Activated CD8-positive, alpha-beta memory T cell treated with anti-CD3 and anti-CD28 coated beads, Interleukin-2, amount 50 U/mL, for 48 hours (primary cell): ENCODE measurements at places on chromosomes 12 and 14.

DNA sequence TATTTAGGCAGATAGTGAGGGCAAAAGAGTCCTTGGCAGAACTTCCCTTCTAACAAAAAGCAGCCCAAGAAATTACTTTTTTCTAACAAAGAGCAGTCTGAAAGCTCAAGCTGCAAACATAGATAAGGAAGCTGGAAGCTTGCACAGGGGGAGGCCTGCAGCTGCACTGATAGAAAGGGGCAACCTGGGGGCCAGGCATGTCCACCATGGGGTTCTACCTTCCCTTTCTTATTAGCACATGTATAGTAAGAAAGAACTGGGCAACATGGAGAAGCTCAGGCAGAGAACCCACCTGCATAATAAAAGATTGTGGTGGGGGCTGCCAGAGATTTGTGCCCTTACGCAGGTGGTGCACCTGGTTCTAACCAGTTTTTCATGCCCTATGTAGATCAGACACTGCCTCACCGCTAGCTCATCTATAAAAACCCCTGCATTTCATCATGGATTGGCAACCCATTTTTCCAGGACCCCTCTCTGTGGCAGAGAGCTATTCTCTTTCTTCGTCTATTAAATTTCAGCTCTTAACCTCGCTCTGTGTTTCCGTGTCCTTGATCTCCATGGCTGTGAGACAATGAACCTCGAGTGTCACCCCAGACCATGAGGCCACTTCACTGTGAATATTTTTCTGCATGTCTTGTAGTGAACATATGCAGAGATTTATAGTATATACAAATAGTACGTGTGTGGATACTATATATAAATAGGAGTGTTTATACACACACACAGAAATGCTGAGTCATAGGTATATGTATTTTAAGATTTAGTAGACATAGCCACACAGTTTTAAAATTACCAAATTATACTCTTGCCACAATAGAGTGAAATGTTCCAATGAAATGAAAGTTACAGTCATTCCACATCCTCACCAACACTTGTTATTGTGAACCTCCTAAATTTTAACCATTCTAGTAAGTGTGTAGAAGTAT is 53.0 kb downstream of the PEX5 start:
- DNase-seq = no peak

DNA sequence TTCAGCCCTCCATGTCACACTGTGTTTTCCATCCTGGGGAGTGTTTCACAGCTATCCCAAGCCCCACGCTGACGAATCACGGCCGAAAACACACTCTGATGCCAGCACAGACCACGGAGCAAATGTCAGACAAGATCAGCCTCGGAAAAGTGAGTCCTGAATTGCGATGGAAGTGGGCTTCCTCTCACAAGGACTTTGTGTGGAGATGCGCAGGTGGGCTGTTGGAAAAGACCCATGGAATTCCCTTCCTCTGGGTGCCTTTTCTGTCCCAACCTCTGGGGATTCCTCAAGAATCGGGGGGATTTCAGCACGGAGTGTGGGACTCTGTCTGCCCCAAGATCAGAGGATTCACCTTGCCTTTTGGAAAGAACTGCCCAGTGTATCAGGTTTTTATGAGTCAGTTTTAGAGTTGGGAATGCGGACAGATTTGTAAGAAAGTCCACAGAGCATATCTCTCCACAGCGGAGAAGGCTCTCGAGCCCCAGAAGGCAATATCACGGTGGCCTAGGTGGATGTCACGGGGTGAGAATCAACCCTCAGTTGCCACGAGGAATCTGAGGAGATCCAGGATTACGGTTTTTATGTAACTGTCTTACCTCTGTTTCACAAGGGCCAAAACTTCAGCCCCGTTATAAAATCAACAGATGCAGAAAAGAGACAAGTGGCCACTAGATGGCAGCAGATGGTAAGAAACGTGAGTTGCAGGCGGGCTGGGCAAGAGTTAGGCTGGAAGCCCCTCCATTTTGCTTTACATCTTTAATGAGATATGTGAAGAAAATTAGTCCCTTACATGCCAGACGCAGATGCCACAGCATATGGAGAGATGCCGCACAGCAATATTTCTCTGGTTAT is 201.9 kb downstream of the DAD1 start:
- DNase-seq = no peak

DNA sequence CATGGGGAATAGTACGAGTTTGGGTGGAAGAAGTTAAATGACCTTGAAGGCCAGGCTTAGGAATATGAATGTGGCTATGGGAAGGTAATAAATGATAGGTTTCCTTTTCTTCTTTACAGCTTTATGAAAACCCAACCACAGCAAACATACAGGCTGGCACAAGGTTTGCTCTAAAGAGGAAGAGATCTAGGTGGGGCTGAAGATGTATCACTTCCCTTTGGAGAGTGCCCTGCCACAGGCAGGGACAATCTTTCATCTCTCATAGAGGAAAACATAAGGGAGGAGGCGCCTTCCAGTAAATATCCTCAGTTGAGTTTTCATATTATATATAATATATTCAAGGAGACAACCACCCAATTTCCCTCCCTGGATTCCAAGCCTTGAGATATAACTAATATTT is 72.9 kb upstream of the FRMD6 start:
- no peak for DNase-seq

DNA sequence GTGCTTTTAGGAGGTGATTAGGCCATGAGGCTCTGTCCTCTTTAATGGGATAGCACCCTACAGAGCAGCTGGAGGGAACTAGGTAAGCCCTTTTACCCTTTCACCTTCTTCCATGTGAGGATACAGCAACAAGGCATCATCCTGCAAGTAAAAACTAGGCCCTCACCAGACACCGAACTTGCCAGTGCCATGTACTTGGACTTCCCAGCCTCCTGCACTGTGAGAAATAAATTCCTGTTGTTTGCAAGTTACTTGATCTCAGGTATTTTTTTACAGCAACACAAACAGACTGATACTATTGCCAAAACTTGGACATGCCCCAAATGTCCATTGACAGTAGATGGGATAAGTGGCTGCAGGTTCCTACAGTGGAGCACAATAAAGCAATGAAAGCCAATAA is 85.8 kb upstream of the MAP1LC3B2 start:
- no peak for DNase-seq

- DNase-seq = no peak
Observed at GRCh38 chr14:44271006-44271405, 236.1 kb downstream of the FSCB start.

DNA sequence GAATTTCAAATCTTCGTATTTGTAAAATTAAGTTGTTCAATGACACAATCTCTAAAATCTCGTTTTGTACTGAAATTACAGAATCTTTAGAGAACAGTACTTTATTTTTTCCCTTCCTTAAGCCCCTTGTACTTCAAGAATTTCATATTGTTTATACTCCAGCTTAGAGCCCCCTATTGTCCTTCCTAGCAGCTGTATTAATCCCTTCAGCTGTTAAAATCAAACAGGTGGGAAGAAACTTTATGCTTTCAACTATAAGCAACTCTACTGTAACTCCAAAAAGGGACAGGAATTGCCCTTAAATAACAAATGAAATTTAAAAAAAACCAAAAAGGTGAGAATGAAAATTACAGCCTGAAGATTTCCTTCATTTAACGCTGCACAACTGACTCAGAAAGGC is 1.7 kb downstream of the NACA start:
- DNase-seq = no peak

- no peak for DNase-seq
Observed at GRCh38 chr14:48747561-48748089, 838.6 kb downstream of the RPS29 start.

- DNase-seq = no peak
Observed at GRCh38 chr14:49456589-49456988, 129.6 kb downstream of the RPS29 start.

GRCh38 chr14:65141523-65141922 is 39.2 kb upstream of the MAX start:
- no peak for DNase-seq

GRCh38 chr14:96452684-96453083 is 49.5 kb upstream of the PAPOLA start:
- no peak for DNase-seq

GRCh38 chr12:96452261-96452922 is 37.0 kb upstream of the CFAP54 start:
- no peak for DNase-seq

DNA sequence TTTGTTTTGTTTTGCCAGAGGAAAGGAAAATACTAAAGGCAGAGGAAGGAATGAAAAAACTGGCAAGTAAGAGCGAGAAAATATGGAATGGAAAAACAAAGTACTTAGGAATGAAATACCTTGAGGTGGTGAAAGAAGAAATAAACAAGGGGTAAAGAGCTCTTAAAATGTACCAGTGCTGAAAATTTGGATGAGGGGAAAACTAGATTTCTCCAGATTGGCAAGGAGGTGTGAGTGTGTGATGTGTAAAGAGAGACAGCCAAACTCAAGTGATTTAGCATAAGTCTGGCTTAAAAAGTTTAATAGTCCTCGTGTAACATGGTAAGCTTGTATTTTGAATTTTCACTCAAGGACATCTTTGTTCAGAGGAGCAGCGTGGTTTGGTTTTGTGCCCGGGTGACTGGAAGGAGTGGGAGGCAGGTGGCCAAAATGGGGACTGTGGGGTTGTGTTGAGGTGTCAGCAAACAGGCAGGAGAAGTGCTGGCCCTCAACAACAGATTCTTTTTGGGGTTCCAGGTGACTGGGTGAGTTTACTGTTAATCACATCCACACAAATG is 102.7 kb downstream of the DACT1 start:
- DNase-seq = no peak

DNA sequence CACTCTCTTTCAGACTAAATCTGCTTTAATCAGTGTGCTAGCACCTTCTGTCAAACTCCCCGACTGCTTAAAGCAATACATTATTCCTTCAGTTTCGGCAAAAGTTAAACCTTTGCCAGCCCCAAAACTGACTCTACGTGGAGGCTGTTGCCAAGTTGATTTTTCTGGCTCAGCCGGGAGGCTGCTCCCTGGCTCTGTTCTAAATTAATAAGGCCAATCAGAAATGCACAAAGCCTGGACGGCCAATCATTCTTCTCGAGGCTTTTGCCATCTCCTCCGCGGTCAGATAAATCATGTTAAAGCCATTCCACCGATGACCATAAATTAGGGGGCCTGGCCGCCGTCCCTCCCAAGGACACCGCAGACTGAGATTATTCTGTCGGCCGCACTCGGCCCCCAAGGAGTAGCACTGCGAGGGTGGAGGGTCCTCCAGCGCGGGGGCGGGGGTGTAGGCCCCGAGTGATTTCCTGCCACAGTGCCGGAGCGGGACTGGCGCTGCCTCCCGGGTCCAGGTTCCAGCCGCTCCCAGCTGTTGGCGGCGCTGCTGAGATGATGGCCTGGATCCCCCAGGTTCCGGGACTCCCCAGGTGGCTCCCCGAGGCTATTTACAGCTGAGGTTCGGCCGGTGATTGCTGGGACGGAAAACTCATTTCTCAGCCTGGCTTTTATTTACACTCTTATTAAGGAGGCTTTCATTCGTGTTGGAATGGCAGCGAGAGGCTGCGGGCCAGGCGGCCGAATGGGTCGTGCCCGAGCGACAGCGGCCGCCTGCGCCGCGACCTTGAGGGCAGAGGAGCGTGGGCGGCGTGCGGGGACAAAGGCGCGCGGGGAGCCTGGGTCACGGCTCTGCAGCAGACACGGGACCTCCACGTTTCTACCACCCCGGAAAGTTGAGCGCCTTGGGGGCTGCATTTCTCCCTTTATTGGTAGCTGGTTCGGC is 165.1 kb downstream of the MON2 start:
- peak; percentile 57 for DNase-seq

- DNase-seq = no peak
Observed at GRCh38 chr12:15932971-15933370, 21.8 kb downstream of the DERA start.

DNA sequence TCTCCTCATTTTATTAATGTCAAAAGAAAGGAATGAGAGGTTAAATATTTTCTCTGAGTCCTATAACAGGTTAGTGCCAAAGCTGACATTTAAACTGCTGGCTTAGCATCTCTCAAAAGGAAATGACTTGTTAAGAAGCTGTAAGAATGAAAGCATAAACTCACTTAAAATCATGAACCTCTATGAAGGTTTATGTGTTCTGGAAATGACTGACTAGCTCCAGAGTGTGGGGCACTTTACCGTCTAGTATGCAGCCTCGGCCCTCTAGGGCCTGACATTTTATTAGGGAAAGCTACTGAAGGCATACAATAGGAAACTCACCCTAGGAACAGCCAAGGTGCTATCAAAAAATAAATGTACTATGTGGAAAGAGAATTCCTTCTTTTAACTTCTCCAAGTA is 35.1 kb downstream of the SPX start:
- DNase-seq = no peak

DNA sequence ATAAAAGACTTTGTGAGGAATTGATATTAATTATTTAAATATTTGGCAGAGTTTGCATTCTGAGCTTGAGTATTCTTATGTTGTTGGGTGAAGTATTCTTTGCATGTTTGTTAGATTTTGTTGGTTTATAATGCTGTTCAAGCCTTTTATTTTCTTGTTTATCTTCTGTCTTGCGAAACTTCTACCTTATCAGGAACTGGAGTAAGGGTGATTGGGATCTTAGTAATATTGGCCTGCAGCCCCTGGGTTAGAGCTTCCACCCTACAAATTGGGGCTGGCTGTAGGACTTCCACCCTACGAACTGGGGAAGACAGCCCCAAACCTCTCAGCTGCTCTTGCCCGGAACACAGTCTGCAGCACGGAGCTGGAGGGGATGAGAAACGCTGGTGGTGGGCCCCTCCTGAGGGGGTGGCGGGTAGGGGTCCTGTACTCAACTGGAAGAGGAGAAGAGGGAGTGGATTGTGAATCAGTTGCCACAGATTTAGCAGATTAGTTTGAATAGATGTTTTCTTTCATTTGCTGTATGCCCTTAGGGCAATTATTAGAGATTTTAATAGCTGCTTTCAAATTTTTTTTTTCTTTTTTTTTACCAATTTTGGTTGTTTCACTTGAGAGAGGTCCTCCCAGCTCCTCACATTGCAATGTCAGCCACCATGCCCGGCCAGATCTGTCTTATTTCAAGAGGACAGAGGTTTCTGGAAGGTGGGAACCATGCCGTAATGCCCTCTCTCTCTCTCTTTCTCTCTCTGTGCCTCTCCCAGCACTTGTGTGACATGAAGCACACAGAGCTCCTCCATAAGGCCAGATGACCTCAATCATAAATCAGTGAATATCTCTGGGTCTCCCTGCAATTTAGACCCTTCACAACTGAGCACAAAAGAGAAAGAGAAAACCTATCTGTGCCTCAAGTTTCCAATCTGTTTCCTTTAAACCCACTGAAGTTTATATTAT is 123.4 kb downstream of the DICER1 start:
- DNase-seq = no peak

- no peak for DNase-seq
Observed at GRCh38 chr14:100746326-100746725, 19.6 kb downstream of the DLK1 start.

DNA sequence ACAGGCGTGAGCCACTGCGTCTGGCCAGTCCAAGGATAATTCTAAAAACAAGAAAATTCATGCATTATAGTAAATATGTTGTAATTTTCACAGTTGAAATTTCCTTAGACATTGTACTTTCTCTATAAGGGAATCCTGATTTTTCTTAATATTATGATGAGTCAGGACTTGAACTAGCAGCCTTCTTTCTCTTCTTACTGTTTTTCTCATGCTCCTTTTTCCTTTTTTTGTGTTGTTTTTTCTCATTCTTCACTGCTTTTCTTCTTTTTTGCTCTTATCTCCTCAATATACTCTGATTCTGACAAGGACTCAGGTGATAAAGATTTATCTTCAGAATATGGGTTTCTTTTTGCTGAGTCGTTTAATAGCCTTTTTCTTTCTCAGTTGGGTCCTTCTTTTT is 117.7 kb downstream of the LMNTD1 start:
- no peak for DNase-seq

GRCh38 chr12:31966558-31967205 is 7.5 kb downstream of the RESF1 start:
- DNase-seq = no peak

- DNase-seq = no peak
Observed at GRCh38 chr14:32940711-32941667, 2.3 kb downstream of the NPAS3 start.
